ENCODE measurements at places on chromosomes 7 and 10.

DNA sequence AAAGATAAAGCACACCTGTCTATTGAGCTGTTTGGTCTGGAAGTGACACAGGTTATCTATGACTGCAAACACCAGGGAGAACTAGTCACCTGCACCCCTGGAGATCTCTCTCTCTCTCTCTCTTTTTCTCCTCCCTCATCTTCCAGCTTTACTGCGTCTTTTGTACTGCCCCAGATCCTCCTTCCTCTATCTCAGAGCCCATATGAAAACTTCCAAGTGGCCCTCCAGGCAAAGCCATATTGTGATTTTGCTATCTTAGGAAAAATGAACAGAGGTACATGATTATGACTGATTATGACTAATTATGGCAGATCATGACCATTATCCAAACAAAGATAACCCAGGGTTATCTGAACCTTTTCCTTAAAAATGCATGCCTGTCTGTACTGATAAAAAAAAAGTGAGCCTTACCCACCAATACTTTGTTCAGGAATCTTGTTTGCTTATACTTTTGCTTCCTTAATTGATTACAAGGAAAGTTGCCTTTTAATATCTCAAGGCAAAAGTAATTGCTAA is 12.6 kb upstream of the EPHB6 start:
- no peak for DNase-seq

GRCh38 chr7:103922407-103922806 is 67.1 kb downstream of the RELN start:
- no peak for DNase-seq

- no peak for DNase-seq
Measured at GRCh38 chr10:103889121-103889720, 28.8 kb downstream of the STN1 start.

DNA sequence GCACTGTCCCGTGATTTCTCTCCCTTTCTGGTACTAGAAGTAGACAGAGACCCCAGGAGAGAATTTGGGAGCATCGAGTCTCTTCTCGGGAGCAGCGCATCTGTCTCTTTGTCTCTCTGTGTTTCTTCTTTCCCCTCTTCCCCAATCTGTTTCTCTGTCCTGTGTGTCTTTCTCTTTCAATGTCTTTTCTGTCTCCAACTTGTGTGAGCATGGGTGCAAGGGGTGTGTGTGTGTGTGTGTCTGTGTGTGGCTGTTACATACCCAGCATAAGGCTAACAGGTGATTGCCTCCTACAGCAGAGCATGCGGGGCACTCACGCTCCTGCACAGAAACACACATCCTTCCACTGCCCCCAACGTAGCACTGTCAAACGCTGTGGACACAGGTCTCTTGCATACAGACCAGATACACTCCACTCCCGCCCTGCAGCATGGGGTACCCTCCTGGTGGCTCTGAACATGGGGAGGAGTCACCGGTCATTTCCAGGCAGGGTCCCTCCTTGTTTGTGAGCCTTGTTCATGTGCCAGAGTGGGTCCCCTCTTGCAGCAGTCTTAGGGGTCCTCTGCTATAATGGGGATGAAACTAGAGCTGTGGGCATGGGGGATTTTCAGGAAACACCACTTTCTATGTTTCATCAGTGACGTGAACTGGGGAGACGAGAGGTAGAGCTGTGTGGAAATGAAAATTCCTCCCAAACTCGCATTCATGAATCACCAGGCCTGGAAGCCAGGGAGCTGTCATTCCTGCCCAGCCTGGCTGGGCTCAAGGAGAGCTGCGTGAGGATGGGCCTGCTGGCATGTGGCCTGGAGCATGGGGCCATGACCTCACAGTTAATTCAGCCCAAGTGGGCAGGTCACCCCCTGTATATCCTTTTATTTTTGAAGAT is 980 bp downstream of the ADAMTS14 start:
- no peak for DNase-seq

- no peak for DNase-seq
Measured at GRCh38 chr10:86931872-86932271, 25.5 kb downstream of the MMRN2 start.

GRCh38 chr10:68900427-68901104 is 549 bp upstream of the DDX50 start:
- no peak for DNase-seq

GRCh38 chr7:80760292-80760691 is 121.8 kb downstream of the CD36 start:
- no peak for DNase-seq

- DNase-seq: no peak
Measured at GRCh38 chr10:72334825-72335393, 19.8 kb downstream of the DNAJB12 start.

DNA sequence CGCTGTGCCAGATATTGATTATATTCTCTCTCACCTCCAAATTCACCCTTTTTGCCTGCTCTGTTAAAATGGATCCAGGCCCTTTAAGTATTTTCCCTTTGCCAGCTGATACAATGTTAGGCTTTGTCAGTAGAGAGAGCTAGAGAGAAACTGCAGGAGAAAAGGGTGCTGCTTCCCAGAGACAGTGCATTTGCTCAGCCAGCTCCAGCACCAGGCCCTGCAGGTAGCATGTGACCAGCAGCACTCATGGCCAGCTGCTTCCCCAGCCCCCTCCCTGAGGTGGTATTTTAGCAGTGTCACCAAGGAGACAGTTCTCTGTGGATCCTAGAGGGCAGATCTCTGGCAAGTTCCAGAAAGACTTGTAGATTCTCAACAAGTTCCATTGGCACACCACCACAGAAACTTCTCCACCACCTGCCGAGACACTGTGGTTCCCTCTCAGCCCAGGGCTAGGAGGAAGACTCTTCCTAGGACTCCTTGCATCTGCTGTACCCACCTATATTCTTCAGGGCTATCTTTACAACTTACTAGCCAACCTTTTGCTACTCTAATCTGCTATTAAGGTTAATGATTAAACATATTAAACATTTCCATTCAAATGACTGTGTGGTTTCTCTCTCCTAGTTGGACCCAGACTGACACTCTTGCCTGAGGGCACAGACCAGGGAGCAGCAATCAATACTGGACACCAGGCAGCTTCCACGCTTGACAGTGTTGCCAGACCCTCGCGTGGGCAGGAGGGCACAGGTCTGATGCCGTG is 35.6 kb upstream of the ADAM12 start:
- no peak for DNase-seq

Data from activated naive CD4-positive, alpha-beta T cell treated with anti-CD3 and anti-CD28 coated beads, Interleukin-2, amount 50 U/mL, for 16 hours (primary cell).